SK-N-MC (cell line): ENCODE measurements at places on chromosomes 4 and X.

DNA sequence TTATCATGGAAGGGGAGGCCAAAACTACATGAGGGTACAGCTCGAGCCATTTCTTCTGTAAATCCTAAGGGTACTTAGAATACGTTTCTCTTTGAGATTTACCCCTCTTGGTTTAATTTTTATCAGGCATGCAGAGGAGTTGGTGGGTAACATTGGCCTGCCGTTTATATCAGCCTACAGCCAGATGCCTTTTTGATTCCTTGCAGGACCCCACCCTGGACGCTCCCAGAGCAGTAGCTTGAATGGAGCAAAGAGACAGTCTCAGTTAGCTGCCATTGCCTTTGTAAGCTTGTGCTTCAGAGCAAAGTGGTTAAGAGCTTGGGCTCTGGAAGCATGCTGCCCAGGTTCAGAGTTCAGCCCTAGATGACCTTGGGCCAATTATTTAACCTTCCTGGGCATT, 9.0 kb downstream of the DOCK11 start:
- no peak for DNase-seq

- DNase-seq = no peak
These were observed 228.5 kb downstream of the PCDH7 start for GRCh38 chr4:30948653-30949052.

DNA sequence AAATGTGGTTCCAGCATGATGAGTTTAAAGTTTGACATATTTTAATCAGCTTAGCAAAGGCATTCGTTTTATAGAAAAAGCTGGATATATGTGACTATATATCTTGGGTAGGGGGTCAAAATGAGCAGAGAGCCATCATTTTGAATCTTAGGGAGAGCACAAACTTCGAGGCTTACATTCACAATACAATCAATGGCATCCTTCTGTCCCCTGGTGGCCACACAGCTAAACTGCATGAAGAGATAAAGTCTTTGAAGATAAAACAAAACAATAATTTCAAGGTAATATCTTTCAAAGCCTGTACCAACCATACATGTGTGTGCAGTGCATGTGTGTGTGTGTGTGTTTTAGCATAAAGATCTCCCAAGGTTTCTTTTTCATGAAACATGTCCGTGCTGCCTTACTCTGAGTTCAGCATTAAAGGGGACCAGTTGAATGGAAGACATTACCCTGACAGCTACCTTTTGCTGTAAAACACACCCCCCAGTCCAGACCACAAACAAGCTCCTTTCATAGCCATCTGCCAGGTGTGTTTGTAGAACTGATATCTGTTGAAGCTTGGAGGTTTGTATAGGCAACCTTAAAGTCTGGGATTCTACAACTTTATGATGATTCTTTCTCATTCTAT, 22.0 kb downstream of the DYNLT3 start:
- DNase-seq = no peak

- DNase-seq = no peak
These were observed 122.5 kb downstream of the ADAMTS3 start for GRCh38 chr4:72446353-72447055.

GRCh38 chr4:75512386-75513211, 1.6 kb downstream of the RCHY1 start:
- DNase-seq = no peak

DNA sequence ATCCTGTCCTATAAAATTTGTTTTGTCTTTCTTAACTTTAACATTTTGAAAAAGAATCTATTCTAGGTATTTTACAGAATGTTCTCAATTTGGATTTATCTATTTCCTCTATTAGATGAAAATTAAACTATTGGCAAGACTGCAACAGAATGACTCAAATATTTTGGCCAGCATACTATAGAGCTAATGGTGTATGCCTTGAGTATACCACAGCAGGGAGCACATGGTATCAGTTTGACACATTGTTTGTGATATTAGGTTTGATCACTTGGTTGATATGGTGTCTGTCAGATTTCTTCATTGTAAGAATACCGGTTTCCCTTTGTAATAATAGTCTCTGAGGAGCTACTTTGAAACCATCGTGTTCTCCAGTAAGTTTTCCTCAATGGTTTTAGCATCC, 87.8 kb upstream of the NPNT start:
- no peak for DNase-seq

- no peak for DNase-seq
These were observed 69.1 kb downstream of the PPP2R2C start for GRCh38 chr4:6403400-6403685.

DNA sequence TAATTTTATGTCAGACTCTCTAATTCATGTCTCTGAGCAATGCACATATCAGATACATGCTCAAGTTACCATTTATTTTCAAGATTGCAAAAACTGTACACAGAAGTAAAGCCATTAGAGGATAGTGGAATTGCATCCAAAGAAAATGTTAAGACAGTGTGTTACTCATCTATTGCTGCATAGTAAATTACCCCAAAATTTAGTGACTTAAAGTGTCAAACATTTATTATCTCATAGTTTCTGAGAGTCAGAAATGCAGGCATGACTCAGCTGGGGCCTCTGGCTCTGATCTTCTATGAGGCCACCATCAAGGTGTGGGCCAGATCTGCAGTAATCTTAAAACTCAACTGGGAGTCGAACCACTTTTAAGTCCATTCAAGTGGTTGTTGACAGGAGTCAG, 275.2 kb downstream of the QDPR start:
- DNase-seq = no peak

GRCh38 chr4:53150631-53151488, 215.0 kb downstream of the SCFD2 start:
- no peak for DNase-seq

- no peak for DNase-seq
These were observed 53.3 kb downstream of the HCCS start for GRCh38 chrX:11164433-11164832.

GRCh38 chrX:122219226-122219625, 964.9 kb upstream of the GRIA3 start:
- no peak for DNase-seq

GRCh38 chr4:187668526-187669082, 327.0 kb upstream of the ZFP42 start:
- no peak for DNase-seq

GRCh38 chr4:144757969-144758368, 112.0 kb downstream of the HHIP start:
- DNase-seq = no peak

DNA sequence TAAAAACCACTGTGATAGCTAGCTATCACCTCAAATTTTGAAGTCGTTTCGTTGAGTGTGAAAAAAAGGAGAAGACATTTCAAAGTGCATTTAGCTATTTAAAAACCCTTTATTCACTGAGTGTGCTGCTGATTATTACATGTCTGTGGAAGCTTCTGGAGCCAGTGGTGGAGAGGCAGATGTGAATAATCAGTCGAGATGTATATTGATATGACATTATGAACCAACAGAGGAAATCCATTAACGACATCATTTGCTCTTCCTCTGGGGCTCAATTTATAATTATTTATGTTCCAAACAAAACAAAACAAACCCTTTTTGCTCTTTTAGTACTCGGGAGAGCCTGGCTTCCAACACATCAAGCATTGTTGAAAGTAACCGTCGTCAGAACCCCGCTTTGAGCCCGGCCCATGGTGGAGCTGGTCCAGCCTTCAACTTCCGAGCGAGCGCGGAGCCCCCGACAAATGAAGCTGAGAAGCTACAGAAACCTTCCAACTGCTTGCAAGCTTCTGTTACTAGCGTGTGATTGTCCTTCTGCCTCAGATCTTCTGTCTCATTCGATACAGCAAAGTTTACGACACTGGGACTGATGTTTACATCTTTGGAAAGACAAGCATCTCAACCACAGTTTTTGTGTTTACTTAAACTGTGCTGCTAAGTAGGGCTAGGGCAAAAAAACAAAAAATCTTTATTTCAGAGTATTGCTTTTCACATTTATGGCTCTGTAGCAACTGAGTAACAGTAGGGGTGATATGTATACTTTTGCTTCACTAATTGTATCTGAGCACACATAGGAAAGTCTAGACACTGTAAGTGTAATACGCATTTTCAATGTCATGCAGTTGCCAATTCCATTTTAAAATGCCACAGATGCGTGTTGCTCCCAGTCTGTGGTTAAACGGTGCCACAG, 111.9 kb downstream of the STOX2 start:
- DNase-seq = no peak

DNA sequence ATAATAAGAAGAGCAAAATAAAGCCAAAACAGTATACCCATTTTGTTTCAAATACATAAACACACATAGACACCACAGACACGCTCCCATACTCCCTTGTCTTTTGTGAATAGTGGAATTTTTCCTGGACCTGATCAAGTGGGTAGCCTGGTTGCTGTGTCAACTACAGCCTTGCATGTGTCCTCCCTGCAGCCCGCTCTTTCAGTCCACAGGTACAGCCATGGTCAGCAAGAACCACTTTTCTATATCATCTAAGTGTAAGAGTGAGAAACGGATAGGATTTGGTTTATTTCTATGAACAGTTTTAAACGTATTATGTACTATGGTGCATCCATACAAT, 9.8 kb downstream of the PWWP3B start:
- DNase-seq = no peak

GRCh38 chr4:127975121-127975770, 10.0 kb downstream of the ABHD18 start:
- no peak for DNase-seq

DNA sequence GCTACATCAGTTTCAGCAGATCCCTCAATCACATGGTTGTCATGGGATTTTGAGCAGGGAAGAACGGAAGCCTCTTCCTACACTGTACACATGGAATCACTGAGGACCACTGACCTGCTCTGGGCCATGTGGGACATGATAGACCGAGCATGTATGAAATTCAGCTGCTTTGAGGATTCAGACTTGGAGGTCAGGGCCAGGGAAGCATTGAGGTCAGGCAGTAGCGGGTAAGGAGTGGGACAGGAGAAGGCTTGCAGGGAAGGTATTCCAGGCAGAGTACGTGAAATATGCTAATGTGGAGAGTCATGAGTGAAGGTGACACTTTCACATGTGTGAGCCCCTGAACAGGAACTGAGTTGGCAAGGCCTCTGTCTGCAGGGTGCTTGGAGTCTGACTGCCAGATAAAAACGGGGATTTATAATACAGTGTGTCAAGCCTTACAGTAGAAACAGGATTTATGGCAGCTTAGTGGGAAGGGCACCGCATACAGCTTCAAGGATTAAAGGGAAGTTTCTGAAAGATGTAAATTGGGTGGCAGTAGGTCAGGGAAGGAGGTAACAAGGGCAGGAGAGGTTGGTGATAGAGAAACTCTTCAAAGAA, 111.7 kb downstream of the STK32B start:
- no peak for DNase-seq

- no peak for DNase-seq
These were observed 5.7 kb upstream of the SERTM2 start for GRCh38 chrX:111505783-111506182.

DNA sequence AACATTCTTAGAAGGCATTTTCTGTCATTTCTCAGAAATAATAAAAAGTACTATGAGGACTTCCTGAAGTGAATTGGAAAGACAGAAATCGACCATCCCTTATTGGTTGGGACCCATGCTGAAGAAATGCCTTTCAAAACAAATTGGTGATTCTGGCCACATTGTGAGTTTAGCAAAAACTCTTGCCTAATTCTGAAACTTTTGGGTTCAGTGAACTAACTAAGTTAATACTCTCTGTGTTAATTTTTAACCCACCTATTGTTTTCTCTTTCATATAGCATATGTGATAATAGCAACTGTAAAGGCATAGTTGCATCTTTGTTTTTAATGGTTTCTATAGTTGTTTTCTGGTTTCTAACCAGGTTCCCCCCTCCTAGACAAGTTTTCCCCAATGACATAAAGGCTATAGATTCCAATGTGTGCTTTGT, 129.3 kb upstream of the FAT1 start:
- no peak for DNase-seq

GRCh38 chr4:16993956-16994840, 95.8 kb upstream of the LDB2 start:
- DNase-seq = no peak

GRCh38 chrX:11272290-11272689, 20.9 kb upstream of the AMELX start:
- no peak for DNase-seq

- DNase-seq = no peak
These were observed 138.9 kb upstream of the IGFBP7 start for GRCh38 chr4:57249083-57249482.

DNA sequence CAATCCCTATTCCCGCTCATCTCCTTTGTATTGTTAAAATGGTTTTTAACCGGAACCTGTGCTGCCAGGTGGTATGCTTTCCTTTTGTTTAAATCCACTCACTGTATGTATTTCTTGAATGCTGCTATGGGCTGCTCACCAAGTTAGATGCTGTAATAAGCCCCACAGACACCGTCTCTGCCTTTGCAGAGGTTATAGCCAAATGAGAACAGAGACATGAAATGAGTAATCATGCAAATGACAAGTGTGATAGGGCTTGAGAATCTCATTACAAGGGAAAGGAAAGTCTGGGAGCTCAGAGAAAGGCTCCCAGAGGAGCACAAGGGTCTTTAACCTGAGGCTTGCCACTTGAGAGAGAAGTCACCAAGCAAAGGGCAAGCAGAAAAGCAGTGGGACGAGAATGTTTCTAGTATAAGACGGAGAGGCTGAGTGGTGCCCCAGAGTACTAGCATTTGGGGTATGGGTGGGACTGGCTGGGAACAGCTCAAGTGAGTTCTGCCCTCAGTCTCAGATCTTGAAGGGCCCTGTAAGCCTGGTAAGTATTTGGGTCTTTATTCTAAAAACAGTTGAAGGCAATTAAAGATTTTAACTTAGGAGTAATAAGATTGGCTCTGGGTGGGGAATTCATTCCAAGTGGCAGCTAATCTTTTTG, 110.8 kb upstream of the H2AZ1 start:
- no peak for DNase-seq

GRCh38 chr4:142405695-142406498, 440.2 kb downstream of the INPP4B start:
- DNase-seq = no peak

DNA sequence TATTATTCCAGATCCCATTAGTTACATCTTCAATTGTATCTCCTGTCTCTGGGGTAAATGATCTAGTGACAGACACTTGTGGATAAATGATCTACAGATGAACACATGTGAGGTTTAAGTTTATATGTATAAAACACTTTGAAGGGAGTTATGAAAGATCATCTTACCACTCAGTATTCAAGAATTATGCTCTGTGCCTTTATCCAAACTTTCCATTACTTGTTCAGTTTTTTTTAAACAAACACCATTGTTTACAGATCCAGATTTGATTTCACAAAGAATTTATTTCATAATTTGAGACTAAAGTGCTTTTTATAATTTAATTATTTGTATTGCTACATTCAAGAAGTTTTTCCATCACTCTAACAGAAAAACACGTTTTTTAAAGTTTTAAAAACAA, 142.5 kb downstream of the HHIP start:
- DNase-seq = no peak

DNA sequence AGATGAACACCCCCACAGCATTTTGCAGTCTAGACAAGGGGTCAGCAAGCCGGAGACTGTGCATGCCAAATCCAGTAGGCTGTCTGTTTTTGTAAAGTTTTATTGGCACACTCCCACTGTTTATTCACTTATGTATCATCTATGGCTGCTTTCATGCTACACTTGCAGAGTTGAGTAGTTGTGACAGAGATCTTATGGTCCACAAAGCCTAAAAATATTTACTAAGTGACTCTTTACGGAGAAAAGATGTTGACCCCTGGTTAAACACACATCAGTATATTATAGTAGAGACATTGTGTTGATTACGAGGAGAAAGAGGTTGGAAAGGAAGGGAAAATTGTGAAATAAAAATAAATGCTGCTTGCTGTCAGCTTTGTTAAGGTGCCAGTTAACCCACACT, 2.2 kb upstream of the LHFPL1 start:
- DNase-seq = no peak
